ENCODE measurements at places on chromosomes 2 and 18.

DNA sequence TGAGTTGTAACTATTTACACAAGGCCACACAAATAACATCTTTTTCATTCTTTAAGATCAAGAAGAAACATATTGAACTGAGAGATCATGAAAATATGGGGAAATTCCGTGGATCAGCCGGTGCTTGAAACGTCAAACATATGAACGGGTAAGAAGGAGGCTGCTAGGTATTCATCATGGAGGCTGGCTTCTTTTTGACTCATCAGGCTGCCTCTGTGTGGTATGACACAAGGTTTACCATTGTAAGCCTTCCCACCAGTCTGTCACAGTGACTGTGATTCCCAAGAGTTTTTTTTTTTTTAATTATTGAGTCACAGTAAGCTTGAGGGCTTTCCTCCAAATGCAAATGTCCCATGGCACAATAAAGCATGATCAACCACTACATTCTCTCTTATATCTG lies 506.9 kb downstream of the BCL11A start:
- DNase-seq, result no peak

GRCh38 chr18:7725897-7726296 lies 158.8 kb downstream of the PTPRM start:
- DNase-seq, result no peak

DNA sequence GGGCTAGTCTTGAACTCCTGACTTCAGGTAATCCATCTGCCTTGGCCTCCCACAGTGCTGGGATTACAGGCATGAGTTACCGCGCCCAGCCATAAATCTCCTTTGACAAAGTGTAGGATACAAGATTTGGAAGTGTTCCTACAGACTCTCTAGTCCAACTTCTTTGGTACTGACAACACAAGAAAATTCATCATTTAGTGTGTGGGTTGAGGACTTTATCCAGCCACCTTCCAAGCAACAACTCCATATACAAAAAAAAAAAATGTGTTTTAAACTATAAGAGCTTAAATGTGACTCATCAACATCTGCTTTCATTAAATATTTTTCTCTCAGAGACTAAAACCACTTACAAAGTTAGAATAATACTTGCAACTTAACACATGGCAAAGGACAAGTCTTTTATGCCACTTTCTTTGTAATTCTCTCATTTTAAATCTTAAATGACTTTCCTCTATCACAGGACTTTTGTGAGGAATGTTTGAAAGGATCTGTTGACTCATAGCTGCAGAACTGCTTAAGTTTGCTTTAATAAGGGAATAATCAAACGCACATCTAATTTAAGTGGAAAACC lies 46.2 kb upstream of the ITGAV start:
- no peak for DNase-seq

DNA sequence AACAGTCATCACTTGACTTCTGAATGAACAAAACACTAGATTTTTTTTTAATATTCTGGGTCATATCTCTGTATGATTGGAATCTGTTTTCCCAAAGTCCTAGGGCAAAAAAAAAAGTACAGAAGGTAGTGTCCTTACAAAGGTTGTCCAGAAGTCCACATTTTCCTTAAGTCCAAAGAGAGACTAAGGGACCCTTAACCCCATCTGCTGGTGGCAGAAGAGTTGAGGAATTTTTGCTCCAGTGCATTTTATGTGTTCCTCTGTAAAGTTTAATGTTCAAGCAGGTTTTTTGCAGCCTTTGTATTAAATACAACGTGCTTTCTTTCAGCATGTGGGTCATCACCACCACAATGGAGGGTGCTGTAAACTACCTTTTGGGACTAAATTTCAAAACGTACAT lies 215.9 kb downstream of the SP3 start:
- DNase-seq, result peak; percentile 48

- no peak for DNase-seq
Observed at GRCh38 chr2:16238786-16239185, 298.4 kb downstream of the MYCN start.

- DNase-seq, result no peak
Observed at GRCh38 chr2:124163840-124164239, 138.8 kb downstream of the CNTNAP5 start.

DNA sequence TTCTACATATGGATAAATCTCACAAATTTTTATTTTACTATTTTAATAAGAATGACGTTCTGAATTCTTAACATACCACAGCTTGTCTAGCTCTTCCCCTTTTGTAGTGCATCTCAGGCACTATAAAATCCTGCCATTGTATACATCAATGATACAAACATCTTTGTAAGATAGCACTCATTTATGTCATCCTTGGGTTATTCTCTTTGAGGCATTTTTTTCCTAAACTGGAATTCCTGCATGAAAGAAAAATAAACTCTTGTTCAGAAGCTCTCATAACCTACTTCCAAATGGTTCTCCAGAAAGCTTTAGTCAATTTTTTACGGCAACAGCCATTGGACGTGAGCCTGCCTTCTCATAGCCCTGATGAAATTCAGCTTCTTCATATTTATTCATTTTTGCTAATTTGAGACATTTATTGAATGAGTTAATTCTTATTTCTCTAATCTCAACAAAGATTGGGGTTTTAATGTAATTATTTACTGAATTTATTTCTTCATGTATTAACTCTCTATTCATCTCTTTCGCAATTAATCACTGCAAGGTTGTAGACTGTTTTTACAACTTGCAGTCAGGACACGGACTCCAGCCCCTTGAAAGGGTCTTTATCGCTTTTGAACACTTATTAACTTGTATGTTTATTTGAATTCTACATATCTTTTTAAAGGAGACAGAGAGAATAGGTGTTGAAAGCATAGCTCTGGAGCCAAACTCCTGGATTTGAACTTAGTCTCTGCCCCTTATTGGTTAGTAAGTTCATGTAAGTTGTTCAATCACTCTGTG lies 57.6 kb upstream of the PARD3B start:
- no peak for DNase-seq

DNA sequence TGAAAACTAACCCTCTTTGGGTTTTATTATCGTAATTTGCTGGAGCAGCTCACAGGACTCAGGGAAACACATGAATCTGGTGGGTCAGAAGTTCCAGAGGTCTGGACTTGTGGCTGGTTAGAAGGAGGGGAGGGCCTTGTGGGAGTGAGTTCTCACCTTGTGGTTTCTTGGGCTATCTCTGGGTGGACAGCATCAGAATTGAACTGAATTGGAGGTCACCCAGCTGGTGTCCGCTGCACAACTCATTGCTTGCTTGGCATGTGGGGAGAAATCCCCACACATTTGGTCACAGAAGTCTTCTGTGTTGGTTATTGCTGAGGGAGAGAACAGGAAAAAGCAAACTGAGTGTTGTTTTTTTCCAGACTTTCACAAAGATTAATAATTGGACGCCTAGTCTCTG lies 27.5 kb downstream of the ZNF892 start:
- DNase-seq, result no peak

DNA sequence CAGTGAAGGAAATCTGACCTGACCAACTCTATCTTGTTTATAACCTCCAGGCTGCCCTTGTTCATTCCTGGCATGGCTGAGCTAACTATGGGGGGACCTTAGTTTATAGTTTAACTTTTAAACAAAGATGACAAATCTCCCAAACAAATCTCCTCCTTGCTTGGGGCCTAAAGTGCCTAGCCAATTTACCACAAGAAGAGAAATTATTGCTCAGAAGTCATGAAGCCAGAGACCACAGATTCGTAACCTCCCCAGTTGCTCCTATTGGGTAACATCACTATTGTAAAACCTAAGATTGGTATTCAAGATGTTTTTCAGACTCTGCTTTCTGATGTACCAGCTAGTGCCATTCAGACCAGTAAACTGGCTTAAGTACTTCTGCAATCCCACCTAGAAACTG lies 649.4 kb upstream of the SLC8A1 start:
- no peak for DNase-seq
